ENCODE measurements at places on chromosomes 12 and 14.

GRCh38 chr14:23174296-23175184 lies 8.9 kb downstream of the SLC7A8 start:
- DNase-seq, result no peak

DNA sequence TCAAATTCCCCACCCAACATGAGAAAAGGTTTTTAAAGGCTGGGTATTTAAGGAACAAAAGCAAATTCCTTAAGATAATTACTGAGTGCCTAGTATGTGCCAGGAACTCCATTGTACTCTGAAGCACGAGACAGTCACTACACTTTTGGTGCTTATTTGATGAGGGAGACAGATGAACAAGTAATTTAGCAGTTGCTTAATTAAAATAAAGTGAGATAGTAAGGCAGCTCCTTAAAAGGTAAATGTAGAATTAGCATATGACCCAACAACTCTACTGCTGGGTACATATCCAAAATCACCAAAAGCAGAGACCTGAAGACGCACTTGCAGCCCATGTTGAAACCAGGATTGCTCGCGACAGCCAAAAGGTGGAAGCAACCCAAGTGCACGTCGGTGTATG lies 21.3 kb downstream of the POLE start:
- DNase-seq, result no peak

- DNase-seq, result no peak
These were observed 11.9 kb downstream of the ANKRD13A start for GRCh38 chr12:110010853-110011723.

DNA sequence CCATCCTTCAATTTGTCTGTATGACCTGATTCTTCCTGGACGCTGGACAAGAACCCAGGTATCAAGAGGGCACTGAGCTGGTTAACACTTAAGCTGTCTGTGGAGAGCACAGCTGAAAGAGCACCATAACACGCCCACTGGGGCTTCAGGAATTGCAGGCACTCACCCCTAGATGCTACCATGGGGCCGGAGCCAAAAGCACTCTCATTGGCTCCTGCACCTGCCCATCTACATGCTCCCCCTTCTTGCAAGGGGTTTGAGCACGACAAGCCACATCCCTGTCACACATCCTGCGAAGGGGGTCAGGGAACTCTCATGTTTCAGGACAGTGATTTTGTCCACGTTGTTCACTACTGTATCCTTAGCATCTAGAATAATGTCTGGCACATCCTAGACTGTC lies 35.1 kb upstream of the TBC1D15 start:
- DNase-seq, result no peak

- DNase-seq, result no peak
These were observed 87.9 kb upstream of the AVPR1A start for GRCh38 chr12:63238892-63239291.

- no peak for DNase-seq
These were observed 88.8 kb downstream of the GALNT8 start for GRCh38 chr12:4809013-4809448.

- DNase-seq, result no peak
These were observed 338.8 kb upstream of the DDHD1 start for GRCh38 chr14:53491884-53492277.

GRCh38 chr14:26873362-26873960 lies 275.6 kb upstream of the NOVA1 start:
- DNase-seq, result no peak

DNA sequence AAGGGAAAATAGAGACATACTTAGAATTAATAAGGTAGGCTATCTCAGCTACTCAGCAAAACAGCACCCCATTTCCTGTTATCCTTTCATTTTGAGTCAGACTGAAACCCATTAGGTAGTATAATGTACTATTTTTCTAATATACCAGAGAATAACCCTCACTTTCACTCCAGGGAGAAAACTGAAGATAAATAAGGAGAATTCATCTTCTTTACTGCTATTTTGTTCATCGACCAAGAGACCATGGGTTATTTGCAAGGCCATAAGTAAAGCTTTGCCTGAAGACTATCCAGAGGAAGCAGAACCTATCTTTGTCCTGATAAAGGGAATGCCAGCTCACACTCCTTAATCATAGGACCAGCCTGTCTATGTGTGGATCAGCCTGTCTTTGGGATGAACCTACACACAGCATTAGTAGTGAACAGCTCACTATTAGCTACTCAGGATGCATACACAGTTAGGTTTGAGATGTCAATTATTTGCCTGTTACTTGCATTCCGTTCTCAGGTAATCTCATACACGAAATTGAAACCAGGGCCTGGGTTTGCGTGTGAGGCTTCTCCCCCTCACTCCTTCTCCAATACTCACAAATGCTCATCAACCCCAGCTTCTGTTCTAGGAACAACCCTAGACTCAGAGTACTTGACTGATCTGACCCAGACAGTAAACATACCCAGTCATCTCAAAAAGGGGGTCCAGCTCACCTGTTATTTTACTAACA lies 124.4 kb downstream of the DAD1 start:
- no peak for DNase-seq

- DNase-seq, result no peak
These were observed 167.9 kb downstream of the FSCB start for GRCh38 chr14:44339231-44339630.

DNA sequence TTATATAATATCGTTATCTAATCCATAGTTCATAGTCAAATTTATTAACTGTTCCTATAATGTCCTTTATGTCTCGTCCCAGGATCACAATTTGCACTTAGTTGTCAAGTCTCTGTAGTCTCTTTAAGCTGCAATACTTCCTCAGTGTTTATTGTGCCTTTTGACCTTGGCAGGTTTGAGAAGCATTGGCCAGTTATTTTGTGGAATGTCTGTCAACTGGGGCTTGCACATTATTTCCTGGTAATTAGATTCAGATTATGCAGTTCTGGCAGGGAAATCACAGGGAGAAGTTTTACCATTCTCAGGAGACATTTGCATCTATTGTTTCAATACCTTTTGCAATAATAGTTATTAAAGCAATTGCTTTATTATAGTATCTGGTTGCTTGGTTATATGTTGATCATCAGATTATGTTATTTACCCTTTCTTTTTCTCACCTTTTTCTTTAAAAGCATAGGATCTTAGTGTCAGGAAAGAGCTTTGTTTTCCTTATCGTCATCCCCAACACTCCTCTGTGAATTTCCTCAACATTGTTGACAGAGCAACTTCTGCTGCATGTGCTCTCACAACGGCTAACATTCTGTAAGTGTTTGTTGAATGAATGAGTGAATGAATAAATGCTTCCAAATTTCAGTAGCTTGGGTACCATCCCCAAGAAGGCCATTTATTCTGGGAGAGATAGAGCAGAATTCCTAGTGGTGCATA lies 3.7 kb upstream of the ART4 start:
- no peak for DNase-seq

GRCh38 chr12:90410962-90411361 lies 544.0 kb downstream of the CCER1 start:
- DNase-seq, result no peak

DNA sequence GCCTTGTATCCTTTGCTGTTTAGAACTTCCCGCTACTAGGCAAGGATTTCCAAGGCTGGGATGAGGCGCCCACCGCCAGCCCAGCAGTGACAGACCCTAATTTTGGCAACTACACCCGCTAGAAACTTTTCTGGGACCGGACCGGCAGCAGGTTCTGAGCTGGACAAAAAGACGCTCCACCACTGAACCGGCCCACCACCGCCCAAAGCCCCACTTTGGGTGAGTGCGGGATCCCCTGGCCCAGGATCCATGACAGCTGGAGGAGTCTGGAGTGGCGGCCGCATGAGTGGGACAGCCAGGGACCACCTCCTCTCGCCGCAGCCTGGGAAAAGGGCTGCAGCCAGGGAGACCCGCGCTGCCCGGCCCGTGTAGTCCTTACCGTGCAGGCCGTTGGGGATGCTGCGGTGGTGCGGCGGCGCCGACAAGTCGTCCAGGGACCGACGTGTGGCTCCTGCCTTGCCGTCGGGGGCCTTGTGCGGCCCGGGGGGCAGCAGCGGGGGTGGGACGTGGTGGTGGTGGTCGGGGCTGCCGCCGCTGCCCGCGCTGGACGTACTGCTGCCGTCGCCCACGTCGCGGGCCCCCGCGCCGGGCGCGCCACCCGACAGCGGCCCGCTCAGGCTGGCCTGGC lies 1.1 kb downstream of the CCDC85C start:
- no peak for DNase-seq

- DNase-seq, result no peak
These were observed 17.6 kb upstream of the SRP54 start for GRCh38 chr14:34964977-34965764.

DNA sequence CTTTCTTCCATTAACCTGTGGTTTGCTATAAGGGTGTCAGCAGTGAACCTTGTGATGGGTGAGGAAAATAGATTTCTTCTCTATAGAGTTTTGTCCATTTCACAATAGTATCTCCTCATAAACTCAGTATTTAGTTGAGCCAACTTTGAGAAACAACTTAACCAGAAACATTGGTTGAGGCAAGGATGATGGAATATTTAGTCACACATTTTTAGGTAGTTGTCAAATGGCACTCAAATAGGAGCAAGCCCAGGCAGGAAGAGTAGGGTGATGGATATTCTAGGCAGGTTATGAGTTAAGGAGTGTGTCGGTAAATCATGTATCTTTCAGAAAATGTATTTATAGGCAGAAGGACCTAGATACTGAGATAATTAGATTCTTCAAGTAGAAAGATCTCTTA lies 1267.6 kb downstream of the SLC16A7 start:
- no peak for DNase-seq

- DNase-seq, result no peak
These were observed 84.0 kb downstream of the ACTN1 start for GRCh38 chr14:68894802-68895703.

- DNase-seq, result no peak
These were observed 73.5 kb downstream of the ARF6 start for GRCh38 chr14:49966304-49966809.

- DNase-seq, result no peak
These were observed 18.0 kb downstream of the GALNT6 start for GRCh38 chr12:51373187-51373586.

DNA sequence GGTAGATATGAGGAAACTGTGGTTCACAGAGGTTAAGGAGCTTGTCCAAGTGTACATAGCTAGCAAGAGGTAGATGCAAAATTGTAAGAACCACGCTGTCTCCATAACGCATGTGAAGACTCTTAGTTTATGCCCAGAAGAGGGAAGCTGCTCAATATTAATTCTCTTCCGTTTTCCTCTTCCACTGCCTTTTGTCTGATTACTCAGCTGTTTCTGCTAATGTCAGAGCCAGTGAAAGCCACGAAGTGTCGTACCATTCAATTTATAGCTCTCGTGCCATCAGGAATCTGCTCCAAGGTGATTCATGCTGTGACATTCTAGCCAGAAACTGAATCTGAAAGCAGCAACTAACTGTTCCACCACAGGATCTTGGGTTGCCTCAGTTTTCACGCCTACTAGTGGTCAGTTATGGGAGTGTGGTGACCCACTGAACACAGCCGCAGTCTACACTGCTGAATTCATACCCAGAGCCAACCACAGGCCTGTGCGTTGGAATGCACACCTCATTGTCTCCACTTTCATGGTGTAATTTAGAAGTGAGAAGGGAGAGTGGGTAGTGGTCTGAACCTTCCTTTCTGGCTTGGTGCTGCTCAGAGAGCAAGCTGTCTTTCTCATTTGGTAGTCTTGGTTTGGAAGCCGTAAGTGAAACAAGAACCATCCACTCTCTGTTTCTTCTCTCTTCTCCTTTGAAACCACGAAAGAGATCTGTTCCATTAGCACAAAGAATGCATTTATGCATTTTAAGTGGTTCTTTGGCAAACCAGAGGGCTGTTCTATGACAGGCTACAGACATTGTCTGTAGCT lies 74.2 kb upstream of the NAP1L1 start:
- peak; percentile 9 for DNase-seq

GRCh38 chr14:80946797-80947196 lies 5.3 kb upstream of the CEP128 start:
- DNase-seq, result no peak

DNA sequence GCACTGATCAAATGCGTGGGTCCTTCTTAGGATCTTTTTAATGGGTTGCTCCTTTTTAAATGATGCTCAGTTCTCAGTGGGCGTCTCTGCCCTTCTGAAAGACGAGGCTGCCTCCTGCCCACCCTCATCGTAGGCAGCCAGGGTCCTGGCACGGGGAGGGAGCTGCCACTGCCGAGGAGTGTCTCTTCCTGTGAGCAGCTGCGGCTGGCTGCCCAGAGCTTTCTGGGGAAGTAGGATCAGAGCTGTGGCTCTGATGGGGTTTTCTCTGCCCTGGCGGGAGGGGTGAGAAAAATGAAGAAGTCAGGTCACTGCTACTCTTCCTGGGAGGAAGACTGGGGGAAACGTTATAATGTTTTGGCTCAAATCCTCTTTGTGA lies 31.1 kb upstream of the BEGAIN start:
- DNase-seq, result no peak

DNA sequence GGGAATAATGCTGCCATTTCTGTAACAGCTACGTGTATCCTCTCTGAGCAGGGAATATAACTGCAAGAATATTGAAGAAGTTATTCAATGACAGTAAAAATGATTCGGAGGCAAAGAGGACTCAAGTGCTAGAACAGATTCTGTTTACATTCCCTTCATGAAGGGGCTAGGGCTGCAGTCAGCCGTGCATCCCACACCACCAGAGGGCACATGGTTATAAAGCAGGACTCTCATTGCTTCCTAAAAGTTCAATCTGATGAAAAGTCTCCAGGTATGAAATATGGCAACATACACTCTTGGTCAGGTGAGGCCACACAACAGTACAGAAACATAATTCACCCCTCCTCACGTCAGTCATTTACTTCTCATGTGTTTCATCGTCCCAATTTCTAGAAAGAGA lies 34.0 kb downstream of the TCHP start:
- no peak for DNase-seq

All from effector CD4-positive, alpha-beta T cell (primary cell).